B cell (primary cell): ENCODE measurements at places on chromosomes 3 and 15.

- DNase-seq, result no peak
Observed at GRCh38 chr3:55879901-55880331, 392.8 kb upstream of the WNT5A start.

- DNase-seq, result no peak
Observed at GRCh38 chr3:146823622-146824021, 218.5 kb upstream of the PLSCR5 start.

- no peak for DNase-seq
Observed at GRCh38 chr15:85350395-85350794, 30.0 kb upstream of the AKAP13 start.

DNA sequence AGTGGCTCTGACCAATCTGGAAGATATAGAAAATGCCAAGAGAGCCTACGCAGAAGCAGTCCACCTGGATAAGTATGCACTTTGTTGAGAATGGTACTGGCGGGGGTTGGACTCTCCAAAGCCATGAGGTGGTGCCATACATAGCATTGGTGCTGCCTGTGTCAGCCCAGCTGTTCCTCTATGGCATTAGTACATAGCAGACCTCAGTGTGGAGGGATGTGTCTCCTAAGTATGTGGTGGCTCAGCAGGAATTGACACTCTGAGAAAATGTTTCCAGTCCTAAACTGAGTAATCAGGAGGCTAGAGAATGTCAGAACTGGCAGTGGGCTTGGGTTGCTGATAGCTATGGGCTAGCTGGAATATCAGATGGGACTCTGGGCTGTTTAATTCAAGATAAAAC is 48.4 kb downstream of the ADPGK start:
- DNase-seq, result no peak

- no peak for DNase-seq
Observed at GRCh38 chr15:93826293-93826692, 405.1 kb upstream of the MCTP2 start.

DNA sequence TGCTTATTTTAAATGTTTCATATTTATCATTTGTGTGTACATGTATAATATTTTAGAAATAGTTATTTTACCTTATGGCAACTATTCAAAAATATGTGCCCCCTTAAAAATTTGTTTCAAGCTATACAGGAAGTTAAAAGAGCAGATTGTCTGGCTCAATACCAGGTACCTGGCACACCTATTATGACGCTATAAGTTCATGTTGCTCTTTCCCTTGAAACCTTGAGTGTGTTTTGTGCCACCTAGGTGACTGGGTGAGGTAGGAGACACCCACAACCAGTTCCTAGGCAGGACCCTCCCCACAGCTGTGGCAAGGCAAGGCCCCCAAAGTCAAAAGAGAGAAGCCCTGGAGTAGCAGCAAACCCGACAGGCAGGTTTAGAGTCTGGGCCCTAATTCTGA is 20.6 kb upstream of the NEO1 start:
- DNase-seq, result no peak

GRCh38 chr3:188729422-188729821 is 442.3 kb upstream of the TPRG1 start:
- DNase-seq, result peak; percentile 17

GRCh38 chr15:81723701-81724100 is 322.1 kb downstream of the MEX3B start:
- DNase-seq, result no peak

DNA sequence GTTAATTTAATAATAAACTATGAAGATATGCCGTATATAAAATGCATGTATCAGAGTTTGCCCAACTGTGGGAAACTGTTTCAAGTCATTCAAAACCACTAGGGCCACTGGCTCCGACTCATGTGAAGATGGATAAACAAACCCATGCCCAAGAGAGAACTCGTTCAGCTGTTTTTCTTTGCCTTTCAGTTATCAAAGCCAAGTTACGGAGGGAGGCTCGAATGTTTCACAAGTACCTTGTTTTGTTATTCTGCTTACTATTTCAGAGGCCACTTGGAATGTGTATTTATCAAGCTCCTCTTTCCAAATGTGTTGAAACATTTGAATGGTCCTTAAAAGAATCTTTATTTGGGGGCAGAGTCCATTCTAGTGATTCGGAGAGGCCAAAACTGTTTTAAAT is 82.1 kb downstream of the DUT start:
- DNase-seq, result no peak

DNA sequence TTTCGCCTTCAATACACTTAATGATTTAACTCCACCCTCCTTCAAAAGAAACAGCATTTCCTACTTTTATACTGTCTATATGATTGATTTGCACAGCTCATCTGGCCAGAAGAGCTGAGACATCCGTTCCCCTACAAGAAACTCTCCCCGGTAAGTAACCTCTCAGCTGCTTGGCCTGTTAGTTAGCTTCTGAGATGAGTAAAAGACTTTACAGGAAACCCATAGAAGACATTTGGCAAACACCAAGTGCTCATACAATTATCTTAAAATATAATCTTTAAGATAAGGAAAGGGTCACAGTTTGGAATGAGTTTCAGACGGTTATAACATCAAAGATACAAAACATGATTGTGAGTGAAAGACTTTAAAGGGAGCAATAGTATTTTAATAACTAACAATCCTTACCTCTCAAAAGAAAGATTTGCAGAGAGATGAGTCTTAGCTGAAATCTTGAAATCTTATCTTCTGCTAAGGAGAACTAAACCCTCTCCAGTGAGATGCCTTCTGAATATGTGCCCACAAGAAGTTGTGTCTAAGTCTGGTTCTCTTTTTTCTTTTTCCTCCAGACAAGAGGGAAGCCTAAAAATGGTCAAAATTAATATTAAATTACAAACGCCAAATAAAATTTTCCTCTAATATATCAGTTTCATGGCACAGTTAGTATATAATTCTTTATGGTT is at the start of gene CCR5:
CCR5 (plus strand) TSS at position 108 of the 680 bp plus-strand sequence. CDS start 1,957 bp downstream, outside the sequence.
- no peak for DNase-seq

GRCh38 chr3:37310666-37311050 is 136.3 kb upstream of the LRRFIP2 start:
- DNase-seq, result no peak

- DNase-seq, result no peak
Observed at GRCh38 chr3:136281966-136282520, 31.9 kb downstream of the PCCB start.

- DNase-seq, result no peak
Observed at GRCh38 chr3:192092388-192093005, 631.5 kb downstream of the PYDC2 start.

- peak; percentile 71 for DNase-seq
Observed at GRCh38 chr3:112979244-112979832, 4.4 kb upstream of the CD200R1 start.

DNA sequence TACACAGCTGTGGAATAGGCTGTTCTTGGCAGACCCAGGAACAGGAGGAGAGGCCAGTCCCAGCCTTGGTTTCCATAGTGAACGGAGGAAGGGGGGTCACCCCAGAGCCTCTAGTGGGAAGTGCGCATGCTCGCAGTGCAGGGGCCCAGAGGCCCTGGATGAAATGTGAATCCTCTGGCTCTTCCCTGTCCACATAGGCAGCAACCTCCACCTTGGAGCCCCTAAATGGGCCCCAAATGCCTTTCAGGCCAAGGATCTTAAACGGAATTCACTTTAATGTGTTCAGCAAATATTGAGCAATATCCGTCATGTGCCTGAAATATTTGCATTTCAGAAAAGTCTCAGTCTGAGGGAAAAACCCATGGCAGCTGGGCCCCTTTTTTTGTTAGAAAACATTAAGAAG is 3.3 kb upstream of the NDN start:
- DNase-seq, result no peak

DNA sequence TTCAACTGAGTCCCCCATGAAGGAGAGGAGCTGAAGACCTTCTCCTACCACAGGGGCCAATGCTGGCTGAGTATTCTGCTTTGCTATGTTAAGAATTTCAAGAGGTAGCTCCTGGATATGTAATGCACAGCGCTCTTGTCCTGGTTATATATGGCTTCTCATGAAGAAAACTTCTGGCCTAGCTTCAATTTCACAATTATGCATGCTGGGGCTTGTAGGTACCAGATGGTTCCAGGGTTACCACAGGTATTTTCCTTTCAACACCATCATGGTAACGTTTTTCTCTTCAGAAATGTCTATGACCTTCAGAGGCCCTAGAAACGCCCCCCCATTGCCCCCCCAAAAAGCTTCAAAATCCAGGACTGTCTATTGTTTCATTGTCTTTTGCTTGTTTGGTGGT is 311.7 kb upstream of the ICE2 start:
- DNase-seq, result no peak

- DNase-seq, result no peak
Observed at GRCh38 chr15:76576523-76577279, 240.1 kb downstream of the ISL2 start.

DNA sequence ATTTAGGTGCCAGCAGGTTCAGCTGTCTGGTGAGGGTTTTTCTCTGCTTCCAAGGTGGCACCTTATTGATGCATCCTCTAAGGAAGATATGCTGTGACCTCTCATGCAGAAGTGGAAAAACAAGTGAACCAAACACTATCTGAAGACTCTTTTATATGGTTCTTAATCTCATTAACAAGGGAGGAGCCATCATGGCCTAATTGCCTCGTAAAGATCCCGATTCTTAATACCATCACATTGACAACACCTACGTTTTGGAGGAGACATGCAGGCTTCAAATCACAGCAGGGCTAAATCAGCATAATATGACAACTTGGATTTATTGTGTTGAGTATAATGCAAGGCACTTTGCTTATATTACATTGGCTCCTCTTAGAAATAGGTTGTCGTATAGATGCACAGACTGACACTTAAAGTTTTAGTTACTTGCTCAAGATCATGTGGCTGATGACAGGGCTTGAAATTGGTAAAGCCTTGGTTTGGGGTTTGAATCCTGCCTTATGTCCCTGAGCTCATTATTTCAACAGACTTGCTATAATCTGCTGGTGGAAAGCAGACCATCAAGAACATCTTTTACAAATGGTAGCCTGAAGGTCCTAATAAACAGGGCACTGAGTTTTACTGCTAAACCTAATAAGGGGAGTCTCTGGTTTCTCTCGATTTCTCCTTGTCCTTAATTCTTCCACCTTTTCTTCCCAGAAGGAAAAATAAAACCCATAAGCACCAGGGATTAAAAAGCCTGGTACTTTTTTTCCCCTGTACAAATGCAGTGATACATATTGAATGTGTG is 88.2 kb downstream of the PTPRG start:
- DNase-seq, result no peak

DNA sequence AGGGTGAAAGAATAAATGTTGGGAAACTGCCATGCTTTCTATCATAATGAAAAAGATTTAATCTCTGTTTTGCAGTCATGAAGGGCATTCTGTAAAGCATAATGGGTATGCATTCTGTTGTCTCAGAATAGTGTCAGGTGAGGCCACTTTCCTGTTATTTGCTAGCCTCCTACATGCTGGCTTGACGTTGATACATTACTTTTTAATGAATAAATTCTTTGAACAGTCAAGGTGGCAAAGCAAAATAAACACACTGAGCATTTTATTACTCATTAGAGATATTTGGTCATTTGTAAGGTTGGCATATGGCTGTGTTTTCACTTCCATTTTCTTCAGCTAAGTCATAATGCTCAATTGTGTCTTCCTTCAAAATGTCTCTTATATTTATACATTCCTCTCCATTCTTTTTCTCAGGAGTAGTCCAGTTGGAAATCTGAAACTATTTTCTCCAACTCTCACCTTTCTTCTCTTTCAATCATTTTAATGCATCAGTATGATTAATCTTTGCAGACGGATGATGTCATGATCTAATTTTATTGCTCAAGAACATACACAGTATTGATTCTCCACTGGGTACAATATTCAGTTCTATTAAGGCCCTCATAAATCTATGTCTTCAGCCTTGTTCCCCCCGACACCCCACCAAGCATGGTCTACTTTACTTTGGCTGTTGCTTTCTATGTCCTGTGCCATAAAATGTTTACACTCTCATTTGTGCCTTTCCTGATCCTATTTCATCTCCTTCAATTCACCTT is 290.7 kb downstream of the GBE1 start:
- no peak for DNase-seq

DNA sequence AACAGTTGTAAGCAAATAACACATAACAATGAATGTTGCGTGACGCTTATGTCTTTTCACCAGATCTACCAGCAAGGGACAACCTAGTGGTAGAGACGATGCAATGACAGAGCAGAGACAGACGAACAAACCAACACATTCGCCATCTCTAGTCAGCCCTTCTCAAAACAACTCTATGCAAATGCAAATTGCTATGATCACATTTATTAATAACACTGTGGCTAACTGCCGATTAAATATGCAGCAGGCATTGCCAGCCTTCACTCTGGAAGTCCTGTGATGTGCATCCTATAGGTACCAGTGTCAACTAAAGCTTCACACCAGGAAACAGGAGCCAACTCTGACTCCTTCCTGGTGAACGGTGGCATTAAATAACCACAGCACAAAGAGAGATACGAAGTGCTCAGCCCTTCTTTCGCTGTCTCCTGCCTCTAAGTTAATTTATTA is 94.2 kb downstream of the FOXP1 start:
- DNase-seq, result no peak

DNA sequence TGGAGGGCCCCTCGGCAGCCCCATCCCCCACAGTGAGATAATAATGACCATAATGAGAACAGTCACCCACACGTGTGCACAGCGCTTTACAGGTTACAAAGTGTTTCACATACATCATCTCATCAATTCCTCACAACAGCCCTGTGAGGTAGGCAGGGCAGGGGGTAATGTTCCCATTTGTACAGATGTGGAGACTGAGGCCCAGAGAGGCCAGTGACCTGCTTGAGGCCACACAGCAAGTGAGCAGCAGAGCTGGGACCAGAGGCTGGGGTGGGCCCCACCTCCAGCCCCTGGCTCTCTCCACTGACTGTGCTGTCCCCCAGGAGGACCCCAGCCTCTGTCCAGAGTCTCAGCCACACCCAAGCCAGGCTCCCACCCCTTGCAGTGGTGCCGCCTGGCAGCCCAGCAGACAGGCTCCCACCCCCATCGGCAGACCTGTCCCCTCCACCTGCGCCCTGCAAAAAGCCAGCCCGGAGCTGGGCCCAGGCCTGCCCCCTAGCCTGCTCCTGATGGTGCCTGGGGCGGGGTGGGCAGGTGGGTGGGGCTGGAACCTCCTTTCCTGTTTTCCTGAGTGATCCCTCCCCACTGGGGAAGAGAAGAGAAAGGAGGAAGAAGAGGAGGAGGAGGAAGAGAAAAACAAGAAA is 19.6 kb downstream of the LINGO1 start:
- no peak for DNase-seq

DNA sequence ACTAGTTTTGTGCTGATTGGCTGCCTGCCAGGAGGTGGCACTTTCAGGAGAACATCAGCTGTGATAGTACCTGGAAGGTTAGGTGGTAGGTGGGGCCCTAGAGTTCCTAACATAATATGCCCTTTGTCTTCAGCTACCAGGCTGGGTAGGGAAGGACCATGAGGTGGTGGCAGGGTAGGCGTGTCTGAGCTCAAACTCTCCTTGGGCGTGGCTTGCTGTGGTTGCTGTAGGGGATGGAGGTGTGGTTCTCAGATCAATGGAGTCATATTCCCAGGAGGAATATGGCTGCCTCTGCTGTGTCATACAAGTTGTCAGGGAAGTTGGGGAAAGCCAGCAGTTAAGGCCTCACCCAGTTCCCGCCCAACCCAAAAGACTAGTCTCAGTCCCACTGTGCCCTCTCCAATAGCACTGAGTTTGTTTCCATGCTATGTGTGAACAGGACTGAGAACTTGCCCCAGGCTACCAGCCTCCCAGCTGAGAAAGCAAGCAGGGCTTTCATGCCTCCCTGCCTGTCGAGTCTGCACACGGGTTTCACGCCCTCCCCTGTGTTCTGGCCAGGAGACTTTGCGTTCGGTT is 107.7 kb downstream of the CHCHD4 start:
- no peak for DNase-seq

GRCh38 chr15:36429707-36430106 is 149.7 kb upstream of the CDIN1 start:
- no peak for DNase-seq
